Fibroblast of skin of back (primary cell): ENCODE measurements at places on chromosomes 16 and 17.

GRCh38 chr17:80545499-80545826 is 825 bp downstream of the RPTOR start:
- no peak for DNase-seq

DNA sequence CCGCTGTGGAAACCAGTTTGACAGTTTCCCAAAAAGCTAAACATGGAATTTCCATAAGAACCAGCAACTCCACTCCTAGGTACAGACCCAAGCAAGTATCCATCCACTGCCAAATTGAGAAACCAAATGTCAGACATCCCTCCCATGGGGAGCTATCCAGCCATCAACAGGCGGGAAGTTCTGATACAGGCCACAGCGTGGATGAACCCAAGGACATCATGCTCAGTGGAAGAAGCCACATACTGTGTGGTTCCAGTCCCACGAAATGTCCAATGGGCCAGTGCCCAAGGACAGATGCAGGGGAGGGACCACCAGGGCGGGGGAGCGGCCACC is 12.6 kb upstream of the BAIAP2 start:
- no peak for DNase-seq

DNA sequence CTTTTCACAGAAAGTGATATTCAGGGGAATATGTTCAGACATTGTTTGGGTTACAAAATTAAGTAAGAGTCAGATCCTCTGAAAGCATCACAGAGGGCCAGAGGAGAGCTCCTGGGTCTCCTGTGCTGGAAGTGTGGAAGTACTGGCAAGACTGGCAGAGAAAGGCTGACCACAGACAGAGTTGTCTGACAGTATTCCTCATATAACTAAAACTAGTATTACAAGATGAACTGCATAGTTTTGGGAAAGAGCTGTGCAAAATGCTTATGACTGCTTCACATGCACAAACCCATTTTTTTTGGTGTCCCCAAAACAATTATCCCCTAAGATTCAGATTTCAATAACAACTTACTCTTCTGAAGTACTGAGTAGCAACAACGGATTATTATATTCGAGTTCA is 35.2 kb downstream of the N4BP1 start:
- DNase-seq, result no peak

DNA sequence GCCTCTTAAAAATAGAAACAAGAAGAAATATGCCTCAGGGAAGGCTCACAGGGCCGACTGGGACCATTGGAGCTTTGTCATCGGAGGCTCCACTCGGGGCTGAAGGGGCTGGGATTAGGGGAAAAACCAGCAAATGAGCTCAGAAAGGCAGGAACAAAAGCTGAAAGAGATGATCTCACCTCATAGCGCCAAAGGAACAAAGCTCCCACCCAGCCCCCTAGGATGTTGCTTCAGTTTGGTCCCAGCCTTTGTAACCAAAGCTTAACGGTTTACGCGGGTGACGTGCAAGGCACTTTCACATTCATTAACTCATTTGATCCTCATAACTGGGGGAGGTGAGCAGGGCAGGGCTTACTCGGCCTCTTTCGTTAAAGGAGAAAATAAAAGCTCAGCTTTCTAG is 168.5 kb upstream of the DYNLRB2 start:
- DNase-seq, result no peak

DNA sequence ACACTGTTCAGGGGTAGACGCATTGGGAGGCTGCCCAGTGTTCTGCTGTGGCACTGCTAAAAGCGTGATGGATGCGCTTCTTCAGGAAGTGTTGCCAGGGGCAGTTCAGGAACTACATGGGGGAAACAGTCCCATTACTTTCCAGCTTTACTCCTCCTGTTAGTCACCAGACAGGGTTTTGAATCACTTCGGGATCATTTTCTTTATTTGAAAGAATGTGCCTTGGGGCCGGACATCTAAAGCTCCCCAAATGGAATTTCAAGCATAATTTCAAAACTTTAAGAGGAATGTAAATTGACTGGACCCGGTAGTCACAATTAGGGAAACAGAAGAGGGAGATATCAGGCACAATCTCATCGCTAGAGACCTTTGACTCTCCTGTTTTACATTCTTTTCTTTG is 1.3 kb upstream of the KRTAP2-1 start:
- DNase-seq, result peak; percentile 91

GRCh38 chr16:4407543-4408322 is 8.7 kb downstream of the CORO7 start:
- no peak for DNase-seq

- no peak for DNase-seq
Observed at GRCh38 chr17:11140501-11140900, 100.5 kb upstream of the SHISA6 start.
